Stimulated activated CD4-positive, alpha-beta T cell treated with anti-CD3 and anti-CD28 coated beads, Interleukin-15, amount 100 ng/mL, for 1 hour (primary cell): ENCODE measurements at places on chromosomes 5 and 9.

- no peak for DNase-seq
These were observed 37.8 kb upstream of the LPAR1 start for GRCh38 chr9:111076042-111076441.

GRCh38 chr9:116524778-116525470 lies 162.2 kb upstream of the TRIM32 start:
- no peak for DNase-seq

- no peak for DNase-seq
These were observed 28.1 kb upstream of the C9orf72 start for GRCh38 chr9:27601396-27601795.

- DNase-seq: no peak
These were observed 12.4 kb downstream of the TNFAIP8 start for GRCh38 chr5:119368238-119368630.

DNA sequence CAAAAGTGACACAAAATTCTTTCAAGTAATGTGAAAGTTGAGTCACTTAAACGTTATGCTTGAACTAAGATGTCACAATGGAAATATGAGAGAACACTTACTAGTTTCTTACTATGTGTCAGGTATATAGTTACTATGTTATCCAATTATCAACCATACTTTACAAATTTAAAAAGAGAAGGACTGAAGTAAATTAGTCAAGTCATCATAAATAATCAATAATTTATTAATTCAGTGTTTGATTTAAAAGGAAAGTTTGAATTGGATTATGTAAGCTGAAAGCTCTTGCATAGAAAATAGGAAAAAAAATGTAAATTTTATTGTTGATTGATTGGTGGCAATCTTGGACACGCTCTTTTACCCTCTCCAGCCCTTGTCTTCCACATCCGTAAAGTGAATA lies 76.3 kb downstream of the GABRA1 start:
- DNase-seq: no peak

- no peak for DNase-seq
These were observed 5.7 kb downstream of the PDE6A start for GRCh38 chr5:149938791-149939358.

DNA sequence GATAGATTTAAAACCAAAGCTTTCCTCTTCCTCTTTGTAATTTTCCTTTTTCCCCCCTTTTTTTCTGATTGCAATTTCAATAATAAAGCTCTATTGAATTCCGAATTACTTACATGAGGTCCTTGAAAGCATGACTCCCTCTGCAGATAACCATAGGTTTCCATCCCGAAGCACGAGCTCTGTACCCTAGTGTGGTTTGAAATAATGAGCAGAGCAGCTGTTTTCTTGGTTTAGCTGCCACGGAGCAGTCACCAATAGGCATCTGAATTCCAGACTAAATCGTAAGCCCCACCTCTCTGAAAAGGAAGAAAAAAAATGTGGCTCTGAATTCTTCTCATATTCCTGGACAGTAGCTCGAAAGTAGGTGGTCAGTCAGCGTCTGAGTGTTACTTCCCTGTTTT lies 18.5 kb upstream of the GNE start:
- DNase-seq: no peak

DNA sequence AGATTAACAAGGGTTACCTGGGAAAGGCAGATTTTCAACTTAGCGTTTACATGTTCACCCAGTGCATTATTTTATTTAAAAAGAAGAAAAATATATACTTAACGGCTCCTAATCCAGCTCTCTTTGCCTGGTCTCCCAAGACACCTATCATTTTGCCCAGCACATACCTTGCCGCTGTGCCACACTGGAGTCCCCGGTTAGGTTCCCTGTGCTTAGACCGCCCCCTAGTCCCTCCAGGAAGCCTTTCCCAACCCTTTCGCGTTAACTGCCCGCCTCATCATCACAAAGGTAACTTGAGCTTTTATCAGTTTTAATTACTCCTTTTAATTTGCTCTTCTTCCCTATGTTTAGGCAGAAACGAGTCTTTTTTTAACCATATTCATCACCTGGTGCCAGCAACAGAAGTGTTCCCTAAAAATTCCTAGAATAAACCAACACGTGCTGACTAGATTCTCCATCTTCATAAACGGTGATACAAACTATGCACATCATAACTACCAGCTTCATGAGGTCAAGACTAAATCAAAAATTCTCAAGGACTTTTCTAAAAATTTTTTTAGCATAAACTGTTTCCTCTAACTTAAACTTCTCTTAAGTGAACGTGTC lies 19.7 kb downstream of the DNAJA1 start:
- no peak for DNase-seq

- DNase-seq: no peak
These were observed 253.4 kb upstream of the ANKH start for GRCh38 chr5:15124871-15125568.

- DNase-seq: no peak
These were observed 40.6 kb downstream of the USP20 start for GRCh38 chr9:129875687-129876395.

- DNase-seq: no peak
These were observed 710.4 kb upstream of the CTNND2 start for GRCh38 chr5:12614608-12615007.

DNA sequence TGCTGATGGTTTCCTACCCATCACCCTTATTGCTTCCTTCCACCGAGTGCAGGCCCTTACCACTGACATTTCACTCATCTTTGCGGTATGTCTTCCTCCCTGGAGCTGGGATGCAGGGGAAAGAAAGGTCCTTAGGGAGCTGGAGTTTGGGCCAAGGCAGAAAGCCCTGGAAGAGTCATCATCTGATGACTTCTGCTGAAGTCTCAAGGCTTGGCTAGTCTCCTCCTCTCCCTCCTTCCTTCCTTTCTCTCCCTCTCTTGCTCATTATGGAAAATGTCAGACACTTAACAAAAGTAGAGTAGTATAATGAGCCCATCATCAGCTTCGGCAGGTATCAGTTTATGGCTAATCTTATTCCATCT lies 40.0 kb downstream of the LARP1 start:
- DNase-seq: no peak

- no peak for DNase-seq
These were observed 113.2 kb downstream of the SLC12A2 start for GRCh38 chr5:128196791-128197190.

DNA sequence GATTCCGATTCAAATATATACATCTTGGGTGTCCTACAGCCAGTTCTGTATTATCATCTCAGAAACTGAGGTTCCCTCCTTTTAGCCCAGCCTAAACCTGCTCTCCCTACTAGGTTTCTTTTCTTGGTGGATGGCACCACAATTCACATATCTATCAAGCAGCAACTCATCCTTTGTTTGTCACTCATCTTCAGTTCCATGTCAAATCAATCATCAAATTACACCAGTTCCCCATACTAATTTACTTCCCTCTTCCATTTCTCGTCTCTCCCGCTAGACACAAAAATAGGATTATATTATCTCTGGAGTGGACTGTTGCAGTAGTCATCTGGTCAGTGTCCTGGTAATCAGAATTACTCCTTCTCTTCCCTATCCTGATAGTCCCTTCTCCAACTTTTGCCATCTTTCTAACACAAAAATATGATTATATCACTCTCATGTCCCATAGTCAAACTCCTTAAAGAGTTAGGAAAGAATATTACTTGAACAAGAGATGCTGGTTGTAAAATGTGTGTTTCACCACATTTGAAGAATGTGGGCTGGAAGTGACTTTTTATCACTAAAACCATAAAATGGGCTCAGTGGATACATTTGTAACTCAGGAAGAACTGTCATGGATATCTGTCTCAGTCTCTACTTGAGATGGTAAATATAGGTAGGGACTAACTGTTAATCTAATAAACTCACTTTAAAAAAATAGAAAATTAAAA lies 69.1 kb upstream of the RICTOR start:
- no peak for DNase-seq

DNA sequence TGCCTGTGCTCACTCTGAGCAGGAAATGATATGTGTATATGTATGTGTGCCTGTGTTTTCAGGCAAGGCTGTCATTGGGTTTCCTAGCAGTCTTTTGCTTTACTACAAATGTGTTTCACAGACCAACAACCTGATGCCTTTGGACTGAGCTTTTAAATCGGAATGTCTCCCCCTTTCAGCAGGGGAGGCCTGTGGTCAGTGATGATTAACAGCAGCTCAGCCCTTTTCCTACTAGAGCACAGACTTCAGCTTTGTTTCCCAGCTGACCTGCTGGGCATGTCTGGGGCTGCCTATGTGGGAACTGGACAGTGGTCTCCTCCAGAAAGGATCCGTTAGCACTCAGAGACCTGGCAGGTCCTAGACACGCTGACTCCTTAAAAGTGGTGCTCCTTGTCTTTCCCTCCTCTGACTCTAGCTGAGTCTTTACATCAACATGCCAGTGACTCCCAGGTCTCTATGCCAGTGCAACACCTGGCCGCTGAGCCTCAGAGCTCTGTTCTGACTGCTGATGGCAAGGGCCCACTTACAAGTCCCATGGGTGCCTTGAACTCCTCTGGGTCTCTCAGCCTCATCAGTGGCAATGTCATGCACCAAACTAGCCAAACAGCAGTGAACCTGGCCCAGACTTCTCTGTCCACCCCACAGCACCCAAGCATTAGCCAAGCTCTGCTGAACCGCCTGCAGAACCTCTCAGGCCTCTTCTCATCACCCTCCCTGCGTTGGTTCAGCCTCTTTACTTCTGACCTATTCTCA lies 7.7 kb downstream of the MACROH2A1 start:
- DNase-seq: no peak
